ENCODE measurements at places on chromosomes 7 and 10.
A peak's percentile ranks its signal among the peaks of the same experiment; 100 is the strongest.

DNA sequence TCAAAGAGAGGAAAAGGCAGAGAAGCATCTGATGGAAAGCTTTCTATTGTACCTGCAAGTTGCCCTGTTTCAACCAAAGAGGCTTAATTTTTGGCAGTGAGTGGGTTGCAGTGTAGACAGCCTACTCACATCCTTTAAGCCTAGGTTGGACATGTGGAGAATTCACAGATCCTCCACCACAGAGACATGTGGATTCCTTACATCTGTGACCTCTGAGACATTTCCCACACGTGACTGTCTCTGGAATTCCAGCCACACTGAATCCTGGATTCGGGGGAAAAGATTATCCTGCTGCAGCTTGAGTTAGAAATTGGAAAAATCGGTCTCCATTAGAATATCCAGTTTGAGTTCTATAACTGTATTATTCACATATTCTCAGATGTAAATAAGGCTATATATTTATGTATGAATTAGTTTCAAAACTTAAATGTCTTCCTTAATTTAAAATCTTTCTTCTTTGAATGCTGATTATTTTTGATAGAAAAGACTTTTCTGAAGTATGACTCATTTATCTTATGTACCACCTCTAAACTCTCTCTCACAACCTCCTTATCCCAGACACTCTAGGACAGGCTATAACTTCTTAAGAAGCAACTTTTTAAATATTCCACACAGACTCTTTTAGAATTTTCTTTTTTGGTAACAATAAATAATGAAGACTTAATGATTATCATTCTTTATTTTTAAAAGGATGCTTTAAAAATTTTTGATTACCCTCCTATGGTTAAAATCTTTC is 123.3 kb downstream of the TWIST1 start:
- ATAC-seq: peak; percentile 28

DNA sequence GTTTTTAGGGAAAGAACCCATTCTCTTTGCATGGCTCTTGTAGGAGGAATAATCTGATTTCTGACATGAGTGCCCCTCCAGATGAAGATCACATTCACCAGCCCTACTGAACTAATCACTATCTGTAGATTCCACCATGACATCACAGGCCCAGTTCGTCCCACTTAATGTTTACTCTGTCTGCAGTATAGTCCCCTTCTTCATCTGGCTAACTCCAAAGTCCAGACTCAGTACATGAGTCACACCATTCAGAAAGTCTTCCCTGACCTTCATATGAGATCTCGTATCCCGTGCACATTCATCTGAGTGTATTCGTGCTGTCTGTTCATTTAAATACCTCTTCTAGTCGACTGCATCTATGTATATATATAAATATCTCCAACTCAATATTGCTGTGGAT is 366.5 kb upstream of the AKR1E2 start:
- peak; percentile 52 for ATAC-seq

DNA sequence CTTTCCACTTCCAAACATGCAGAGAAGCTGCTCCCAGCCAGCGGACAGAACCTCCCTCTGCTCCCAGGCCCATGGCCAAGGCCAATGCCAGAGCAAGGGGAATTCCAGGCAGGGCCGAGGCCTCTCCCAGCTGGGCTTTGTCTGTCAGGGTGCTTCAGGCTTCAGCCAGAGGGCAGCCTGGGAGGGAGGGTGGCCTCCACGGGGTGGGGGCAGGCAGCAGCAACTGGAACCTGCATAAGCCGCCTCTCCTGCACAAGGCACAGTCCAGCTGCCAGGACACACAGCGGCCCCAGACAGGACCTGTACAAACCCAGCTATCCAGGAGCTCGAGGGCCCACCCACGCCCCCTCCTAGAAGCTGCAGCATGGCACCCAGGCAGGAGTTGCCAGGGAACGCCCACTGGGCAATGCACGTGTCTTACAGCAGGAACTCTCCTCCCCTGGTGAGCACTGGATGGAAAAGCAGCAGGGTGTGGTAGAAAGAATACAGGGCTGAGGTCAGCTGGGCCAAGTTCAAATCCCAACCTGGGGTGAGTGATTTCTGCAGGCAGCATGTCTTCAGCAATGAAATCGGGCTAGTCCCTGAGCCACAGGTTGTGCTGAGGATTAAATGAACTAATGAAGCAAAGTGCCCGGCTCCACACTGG is 7.6 kb downstream of the FAM53B start:
- ATAC-seq: peak; percentile 67

DNA sequence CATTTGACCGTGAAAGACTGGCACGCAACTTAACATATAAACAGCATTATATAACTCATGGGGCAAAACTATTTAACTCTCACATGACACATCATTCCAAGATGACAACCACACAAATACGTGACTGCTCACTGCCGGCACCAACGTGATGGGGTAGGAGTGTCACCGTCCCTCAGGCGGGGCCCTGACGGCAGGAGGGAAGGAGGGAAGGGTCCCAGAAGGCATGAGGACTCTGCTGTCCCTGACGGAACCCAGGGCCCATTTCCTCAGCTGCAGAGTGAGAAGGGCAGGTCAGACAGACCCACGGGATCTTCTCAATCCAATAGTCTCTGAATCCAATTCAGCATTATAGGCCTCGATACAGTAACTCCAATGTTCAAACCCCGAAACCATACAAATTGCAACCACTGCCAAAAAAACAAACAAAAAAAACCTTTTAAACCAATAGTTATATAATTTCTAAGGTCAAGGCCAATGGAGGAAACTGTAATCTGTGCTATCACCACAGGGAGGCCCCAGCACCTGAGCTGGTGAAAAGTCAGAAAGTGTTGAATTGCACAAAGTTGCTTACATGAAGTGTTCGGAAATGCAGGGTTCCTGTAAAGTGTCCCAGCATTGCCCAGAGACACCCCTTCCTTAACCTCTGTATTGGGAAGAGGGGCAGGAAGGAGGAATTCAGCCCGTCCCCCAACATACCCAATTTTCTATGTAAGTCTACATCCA is 137.4 kb downstream of the TNS3 start:
- ATAC-seq: no peak

DNA sequence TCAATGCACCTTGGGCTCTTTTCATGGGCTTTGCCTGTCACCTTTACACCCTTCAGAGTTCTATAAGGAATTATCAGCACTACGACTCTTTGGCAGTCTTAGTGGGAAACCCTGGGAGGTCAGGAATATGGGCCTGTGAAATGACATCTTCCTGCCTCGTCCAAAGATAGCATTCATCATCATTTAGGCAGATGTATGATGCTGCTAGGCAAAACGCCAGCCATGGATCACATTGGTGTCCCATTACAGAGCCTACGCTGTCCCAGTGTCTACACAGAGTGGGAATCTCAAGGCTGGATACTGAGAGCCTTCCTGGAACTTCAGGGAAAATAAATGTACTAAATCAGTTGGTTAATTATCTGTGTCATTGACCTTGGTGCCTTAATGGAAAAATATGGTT is 259.4 kb upstream of the CELF2 start:
- no peak for ATAC-seq

DNA sequence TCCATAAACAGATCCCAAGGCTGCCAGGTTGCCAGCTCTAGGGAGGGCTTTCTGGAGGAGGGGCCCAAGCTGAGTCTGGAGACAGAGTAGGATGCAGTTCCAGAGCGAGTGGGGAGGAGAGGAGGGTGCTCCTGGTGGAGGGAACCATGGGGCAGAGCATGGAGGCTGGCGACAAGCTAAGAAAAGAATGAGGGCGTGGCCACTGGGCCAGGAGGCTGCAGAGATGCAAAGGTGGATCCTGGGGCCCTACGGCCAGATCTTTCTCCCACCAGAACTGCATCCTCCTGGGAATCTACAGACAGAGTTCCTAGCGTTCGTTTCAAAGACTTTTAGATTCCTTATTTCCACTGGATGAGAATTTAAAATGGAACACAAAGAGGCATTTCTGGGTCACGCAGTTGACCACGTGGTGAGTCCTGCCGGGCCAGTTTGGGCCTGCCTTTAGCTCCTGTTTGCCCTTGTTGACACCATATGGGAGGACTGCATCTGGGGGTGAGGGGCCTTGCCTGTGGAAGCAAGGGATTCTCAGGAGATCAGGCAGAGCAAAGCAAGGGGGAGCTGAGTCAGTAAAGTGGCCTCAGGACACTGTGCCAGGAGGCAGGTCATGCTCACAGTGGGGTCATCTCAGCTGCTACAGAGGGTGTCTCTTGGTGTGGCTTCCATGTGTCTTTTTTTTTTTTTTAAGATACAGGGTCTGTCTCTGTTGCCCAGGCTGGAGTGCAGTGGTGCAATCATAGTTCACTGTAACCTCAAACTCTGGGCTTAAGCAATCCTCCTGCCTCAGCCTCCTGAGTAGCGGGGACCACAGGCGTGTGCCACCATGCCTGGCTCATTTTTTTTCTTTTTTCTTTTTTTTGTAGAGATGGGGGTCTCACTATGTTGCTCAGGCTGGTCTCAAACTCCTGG is 137.8 kb downstream of the SH3PXD2A start:
- ATAC-seq: no peak
